ENCODE measurements at places on chromosomes 1 and 21.

DNA sequence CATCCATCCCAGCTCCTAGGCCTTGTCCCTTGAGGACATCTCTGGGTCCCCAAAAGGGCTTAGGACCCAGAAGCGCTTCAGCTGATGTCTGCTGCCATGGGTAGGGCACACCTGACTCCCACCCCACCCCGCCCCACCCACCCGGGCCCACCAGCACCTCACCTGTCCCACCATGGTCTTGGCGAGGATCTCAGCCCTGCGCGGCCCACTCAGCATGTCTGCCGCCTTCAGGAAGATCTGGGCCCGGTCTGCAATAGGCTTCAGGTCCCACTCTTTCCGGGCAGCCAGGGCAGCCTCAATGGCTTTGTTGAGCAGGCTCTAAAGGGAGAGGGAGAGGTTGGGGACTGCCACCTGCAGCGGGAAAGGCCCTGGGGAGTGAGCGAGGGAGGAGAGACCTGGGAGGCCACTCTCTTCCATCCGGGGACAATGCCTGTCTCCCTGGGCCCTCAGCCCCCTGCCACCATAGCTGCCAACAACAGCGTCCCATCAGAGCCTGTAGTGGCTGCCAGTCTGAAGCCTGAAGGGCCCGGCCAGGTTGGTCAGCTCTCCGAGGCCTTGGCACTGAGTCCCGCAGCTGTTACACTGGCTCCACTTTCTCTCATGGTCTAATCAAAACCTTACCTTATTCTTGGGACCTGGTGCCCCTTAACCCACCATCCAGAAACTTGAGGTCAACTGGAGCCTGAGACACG lies 16.9 kb downstream of the ALDH4A1 start:
- DNase-seq: no peak

DNA sequence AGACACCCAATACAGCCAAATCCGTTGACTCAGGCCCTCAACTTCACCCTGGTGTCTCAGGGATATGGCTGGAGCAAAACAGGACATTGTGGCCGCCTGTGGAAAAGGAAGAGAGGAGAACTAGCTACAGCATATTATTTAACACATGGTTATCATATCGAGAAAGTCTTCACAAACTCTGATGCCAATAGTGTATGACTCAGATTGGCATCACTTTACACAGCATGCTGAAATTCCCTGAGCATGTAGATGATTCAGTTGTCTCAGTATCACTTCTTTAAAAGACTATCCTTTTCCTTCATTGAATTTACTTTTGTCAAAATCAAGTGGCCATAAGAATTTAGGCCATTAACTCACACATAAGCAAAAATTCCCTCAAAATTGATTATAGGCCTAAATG lies 20.1 kb downstream of the HSD3B2 start:
- no peak for DNase-seq

- no peak for DNase-seq
These were observed 616.5 kb upstream of the RGS18 start for GRCh38 chr1:191541758-191542157.

DNA sequence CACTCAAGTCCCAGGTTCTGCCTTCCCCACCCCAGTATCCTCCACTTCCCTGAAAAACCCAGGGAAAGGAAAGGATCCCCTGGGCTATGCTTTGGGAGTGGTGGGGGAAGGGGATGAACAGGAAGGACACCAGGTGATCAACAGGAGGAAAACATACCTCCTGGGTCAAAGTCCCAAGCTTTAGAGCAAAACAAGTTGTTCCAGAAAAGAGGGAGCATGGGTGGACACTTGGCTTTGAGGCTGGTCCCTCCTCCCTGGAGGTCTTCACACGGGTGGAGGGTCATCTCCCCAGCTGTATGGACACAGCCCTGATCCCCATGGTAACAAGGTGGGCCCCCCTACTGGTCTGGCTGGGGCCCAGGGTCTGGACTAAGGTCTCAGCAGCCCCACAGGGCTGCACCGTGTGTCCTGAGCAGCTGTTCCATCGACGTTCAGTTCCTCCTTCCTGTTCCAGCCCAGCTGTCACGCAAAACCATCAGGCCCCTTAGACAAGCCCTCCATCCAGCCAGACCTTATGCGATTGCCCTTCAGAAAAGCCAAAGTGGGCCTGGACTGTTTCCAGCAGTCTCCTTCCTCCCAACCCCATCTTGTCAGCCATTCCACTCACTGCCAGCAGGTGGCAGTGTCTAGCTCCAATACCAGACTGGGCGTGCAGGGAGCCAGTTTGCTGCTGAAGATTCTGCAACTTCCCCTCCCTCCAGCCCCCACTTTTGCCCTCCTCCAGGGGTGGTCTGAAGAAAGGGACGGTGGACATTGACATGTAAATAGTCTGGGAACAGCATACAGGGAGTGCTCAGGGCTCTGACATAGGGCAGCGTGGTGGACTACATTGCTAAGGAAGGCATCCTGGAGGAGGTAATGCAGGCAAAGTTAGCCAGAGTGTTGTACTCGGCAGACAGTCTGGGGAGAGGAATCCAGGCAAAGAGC lies 2.9 kb upstream of the PDZK1IP1 start:
- no peak for DNase-seq

DNA sequence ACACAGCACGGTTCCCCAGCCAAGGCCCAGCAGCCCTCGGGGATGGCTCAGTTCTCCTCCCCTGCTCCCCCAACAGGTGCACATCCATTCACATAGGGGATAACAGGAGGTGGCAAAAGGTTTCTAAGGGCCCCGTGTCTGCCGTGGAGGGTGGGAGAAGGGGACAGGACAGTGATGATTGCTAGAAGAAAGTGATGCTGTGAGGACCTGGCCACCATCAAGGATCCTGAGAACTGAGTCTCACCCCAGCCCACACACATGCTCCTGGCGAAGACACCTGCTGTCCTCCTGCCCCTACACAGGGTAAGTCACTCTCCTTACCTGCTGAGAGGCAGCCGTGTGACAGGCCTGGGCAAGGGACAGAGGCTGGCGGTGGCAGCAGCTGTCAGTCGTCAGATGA lies 54.5 kb downstream of the GNG4 start:
- DNase-seq: no peak

- peak; percentile 35 for DNase-seq
These were observed 498.9 kb downstream of the ADGRL2 start for GRCh38 chr1:82299656-82300055.

- no peak for DNase-seq
These were observed 6.6 kb downstream of the SKI start for GRCh38 chr1:2234762-2235113.

GRCh38 chr1:16249596-16250241 lies 12.7 kb upstream of the CPLANE2 start:
- no peak for DNase-seq

- DNase-seq: no peak
These were observed 1082.4 kb upstream of the B3GALT2 start for GRCh38 chr1:194268839-194269238.

DNA sequence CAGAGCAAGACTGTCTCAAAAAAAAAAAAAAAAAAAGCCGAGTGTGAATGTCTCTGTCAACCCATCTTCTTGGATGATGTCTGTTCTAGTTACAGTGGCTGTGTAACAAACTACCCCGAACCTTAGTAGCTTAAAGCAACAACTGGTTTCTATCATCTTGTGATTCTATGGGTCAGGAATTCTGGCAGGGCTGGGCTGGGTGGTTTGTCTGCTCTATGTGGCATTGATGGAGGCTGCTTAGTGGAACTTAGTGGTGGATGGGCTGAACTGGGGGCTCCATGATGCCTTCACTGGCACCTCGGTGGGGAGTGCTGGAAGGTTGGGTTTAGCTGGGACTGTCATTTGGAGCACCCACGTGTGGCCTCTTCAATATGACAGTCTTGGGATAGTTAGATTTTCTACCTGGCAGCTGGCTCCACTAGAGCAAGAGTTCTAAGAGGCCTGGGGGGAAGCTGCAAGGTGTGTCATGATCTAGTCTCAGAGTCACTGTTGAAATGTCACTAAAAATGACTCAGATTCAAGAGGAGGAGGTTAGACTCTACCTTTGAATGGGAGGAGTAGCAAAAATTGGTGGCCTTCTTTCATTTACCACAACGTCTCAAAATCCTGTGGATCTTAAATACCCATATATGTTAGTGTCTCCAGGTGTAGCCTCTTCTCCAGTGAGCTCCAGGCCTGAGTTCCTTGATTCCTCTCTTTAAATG lies 18.6 kb downstream of the ACOT11 start:
- no peak for DNase-seq

DNA sequence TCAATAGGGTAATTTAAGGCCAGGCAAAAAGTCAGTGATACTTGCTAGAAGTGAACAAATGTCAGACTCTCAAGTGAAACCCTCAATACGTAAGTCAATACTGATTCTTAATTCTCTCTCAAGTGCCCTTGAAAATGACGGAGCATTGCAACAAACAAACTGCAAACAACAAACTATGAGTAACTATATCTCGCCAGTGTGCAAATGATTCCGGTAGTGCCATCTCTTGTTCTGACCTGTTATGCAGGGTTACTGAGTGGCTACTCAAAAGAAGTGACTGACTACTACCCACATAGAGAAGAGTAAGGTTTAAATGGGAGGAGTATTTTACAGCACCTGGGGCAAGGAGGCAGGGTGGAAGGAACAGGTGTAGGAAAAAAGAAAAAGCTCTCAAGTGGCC lies 1.6 kb downstream of the SLC19A2 start:
- no peak for DNase-seq

All from spinal cord (tissue), 10 donors.